ENCODE measurements at places on chromosomes 7 and 10.

DNA sequence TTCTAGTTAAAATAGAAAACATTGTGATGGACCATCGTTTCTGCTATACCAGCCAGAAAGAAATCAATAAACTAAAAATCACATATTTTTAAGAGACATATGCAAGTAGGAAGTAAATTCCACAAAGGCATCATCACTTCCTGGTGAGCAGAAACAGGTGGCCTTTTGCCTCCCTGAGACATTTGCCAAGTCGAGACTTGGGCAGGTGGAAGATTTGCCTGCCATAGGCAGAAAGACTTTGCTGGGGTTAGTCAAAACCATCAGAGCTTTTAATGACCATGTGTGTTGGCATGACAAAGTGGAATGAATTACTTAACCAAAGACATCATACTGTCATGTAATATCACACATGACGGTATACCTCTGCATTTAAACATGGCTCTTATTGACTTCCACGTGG is 66.0 kb upstream of the FGL2 start:
- DNase-seq: no peak

DNA sequence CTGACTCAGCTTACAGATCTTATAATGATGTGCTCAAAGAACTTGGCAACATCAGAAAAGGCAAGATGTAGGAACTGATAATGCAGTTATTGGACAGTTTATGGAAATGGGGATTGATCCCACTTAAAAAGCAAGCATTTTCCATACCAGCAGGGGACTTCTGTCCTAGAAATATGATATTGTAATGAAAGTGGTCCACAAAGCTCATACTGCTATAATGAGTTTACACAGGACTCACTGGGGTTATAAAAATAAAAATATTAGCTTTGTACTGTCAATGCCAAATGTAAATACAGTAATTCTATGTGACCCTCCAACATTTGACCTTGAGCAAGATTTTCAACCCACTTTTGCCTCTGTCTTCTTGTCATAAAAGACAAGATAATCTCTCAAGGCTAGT is 145.5 kb upstream of the SEM1 start:
- no peak for DNase-seq

DNA sequence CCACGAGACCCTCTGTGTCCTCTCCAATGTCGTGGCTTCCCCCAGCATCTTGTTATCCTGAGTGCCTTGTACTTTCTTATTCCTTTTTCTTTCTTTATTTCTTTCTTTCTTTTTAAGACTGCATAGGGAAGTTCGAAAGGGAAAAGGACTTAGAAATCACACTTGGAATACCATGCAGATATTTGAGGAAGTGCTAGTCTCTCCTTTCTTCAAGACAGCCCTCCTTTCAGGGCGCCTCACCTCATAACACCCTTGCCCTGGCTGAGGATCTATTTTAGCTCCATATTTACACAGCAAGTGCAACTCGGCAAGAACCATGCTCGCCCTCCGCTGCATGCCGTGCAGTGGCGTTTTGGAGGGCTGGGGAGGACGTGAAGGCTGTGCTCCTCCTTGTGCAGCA is 232.3 kb upstream of the GLI3 start:
- DNase-seq: no peak

DNA sequence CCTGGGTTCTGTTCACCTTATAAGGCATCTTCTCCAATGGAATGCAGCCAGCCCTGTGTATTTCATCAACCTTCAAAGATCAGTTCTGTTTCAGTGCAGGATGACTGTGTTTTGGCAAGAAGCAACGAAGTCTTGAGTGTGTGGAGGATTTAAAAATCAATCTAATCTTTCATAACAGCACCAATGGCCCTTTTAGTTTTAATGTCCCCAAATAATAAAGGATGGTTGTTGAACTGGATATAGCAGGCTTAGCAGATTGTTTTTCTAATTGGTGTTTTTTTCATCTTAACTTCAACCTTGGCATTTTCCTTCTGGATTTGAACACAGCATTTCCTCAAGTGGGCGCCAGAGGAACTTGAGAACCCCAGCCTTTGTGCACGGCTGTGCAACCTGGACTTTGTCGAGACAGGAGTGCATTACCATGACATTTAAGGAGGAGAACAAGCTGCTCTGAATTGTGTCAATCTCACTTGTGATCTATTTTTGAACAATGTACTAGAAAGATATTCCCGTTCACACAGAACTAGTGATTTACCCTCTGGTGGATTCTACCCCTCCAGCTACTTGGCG is 313.3 kb upstream of the AKR1E2 start:
- no peak for DNase-seq

GRCh38 chr10:13003759-13004158 is 2.2 kb upstream of the CCDC3 start:
- no peak for DNase-seq

DNA sequence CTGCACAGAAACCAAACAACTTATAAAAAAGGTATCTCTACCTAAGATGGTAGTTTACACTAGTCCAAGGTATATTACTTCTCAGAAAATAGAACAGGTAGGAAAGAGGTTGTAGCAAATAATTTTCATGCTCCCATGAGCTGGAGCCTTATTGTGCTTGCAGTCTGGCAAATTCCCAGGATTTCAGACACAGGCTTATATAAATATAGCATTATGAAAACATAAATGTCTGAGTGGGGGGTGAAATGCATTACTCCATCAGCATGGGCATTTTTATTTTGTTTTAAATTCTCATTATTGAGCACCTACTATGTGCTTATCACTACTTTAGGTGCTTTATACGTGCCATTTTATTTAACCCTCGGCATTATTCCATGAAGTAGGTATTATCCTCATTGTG is 83.0 kb upstream of the PHYHIPL start:
- no peak for DNase-seq

DNA sequence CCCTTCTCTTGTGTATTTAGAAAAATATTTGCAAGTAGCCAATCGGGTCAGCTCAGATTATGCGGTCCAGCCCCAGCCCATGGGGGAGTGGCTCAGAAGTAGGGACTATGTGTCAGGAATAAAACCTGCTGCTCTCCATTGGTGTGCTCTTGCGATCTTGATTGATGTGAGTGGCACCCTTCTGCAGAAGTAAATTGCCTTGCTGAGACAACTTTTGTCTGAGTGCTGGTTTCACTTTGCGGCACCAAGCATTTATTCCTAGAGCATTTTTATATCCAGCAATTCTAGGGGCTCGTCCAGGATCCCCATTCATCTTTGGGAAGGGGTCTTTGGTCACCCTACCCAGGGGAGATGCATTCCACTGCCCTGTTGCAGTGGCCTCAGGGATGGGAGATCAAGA is 26.1 kb upstream of the FAM221A start:
- no peak for DNase-seq

GRCh38 chr7:87391020-87391701 is 45.7 kb downstream of the CROT start:
- DNase-seq: no peak
